ENCODE measurements at places on chromosomes 13 and 19.
A peak's percentile ranks its signal among the peaks of the same experiment; 100 is the strongest.

- DNase-seq, result no peak
Observed at GRCh38 chr19:40705362-40705651, 11.4 kb downstream of the COQ8B start.

GRCh38 chr13:67493835-67494234 lies 263.7 kb upstream of the PCDH9 start:
- no peak for DNase-seq

DNA sequence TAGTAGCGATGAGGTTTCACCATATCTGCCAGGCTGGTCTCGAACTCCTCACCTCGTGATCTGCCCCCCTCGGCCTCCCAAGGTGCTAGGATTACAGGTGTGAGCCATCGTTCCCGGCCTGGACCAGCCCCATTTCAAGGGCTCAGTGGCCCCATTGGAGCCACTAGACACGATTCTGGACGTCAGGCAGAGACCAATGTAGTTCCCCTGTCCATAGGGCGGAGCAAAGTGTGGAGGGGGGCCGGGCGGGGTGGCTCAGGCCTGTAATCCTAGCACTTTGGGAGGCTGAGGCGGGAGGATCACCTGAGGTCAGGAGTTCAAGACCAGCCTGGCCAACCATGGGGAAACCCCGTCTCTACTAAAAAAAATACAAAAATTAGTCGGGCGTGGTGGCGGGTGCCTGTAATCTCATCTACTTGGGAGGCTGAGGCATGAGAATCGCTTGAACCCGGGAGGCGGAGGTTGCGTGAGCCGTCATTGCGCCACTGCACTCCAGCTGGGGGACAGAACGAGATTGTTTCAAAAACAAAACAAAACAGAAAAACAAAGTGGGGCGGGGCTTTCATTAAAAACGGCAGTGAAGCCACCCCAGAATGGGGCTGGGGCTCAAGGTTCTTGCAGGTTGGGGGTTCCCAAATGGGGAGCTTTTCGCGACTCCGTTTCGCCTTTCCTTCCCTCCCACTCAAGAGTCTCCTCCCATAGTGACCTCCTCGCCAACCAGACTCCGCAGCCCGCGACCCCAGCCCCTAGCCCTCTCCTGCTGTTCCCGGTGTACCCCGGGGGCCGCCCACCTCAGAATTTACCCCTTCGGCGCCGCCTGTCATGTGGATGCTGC lies 758 bp upstream of the TECR start:
- no peak for DNase-seq

- DNase-seq, result no peak
Observed at GRCh38 chr19:18645035-18645511, 8.2 kb downstream of the KLHL26 start.

- no peak for DNase-seq
Observed at GRCh38 chr13:29136341-29136740, 316.2 kb downstream of the MTUS2 start.

DNA sequence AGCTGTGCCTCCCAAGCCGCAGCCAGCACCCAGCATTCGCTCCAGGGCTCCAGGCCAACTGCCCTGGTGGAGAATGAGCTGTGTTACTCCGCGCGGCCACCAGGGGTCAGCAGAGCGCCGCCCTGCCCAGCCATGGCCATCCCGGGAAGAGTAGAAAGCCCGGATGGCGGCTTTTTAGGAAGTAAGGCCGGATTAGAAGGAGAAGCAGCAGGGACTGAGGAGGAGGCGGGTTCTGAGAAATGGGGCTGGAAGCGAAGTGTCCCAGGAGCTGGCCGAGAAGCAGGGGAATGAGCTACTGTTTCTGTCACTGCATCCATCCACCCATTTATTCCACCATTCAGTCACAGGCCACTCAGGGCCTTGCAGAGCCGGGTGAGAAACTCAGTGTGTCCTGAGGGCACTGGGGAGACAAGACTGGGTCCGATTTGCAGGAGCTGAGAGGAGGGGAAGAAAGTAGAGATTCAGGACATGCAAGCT lies 6.6 kb upstream of the NPAS1 start:
- DNase-seq, result peak; percentile 89

DNA sequence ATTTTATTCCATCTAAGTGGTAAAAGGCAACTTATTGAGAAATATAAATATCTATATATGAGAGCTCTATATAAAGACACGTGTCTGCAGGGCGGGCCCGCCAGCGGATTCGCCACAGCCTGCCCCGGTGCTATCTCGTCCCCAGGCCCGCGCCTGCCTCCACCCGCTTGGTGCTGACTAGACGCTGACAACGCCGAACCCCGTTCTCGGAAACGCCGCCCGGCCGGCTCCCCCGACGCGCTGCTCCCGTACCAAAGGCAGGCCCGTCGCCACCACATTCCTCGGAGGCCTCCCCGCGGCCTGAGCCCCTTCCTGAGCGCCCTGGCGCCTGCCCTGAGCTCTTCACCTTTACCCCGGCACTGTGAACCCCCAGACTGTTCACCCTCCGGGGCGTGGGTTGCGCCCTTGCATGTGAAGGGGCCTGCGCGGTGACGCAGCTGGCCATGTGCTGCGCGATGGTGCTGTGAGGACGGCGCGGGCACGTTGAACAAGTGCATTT lies 6.0 kb downstream of the PLEKHJ1 start:
- no peak for DNase-seq

DNA sequence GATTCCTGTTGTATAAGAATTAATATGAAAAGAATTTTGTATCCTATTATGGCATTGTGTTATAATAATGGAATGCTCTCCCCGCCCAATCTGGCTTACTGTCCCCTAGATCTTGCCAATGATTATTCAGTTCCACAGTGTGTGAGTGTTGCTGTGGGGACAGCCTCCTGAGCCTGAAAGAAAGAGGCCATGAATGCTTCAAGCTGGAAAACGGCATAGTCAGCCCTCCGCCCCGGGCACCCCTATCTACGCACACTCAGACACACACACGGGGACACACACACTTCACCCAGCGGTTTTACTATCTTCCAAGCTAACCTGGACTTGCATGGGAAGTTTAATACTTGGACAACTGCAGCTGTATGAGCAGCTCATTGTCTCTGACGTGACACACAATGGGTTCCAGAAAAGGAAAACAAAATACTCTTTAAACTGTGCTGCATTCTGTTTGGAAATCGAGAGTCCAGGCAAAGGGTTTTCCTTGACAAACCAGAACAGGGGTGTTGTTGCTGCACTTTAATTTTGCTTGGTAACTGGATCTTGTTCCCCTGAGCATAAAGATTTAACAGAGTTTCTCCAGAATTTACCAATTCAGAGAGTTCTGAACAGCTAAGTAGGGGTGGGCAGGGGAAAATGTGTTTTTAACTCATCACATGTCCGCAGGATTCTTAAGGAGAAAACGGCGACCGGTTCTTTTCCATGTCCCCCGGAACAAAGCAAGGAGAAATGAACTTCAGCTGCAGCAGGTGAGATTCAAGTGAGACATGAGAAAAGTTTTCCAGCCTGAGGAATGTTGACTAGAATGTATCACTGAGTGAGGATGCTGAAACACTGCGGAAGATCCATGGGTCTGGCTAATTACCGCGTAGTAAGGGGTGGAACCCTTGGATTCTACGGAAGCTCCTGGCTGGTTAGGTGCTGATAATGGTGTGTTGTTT lies 472.9 kb downstream of the FOXO1 start:
- no peak for DNase-seq

- DNase-seq, result no peak
Observed at GRCh38 chr13:47100214-47100853, 203.5 kb upstream of the HTR2A start.

- no peak for DNase-seq
Observed at GRCh38 chr13:44938854-44939253, 50.4 kb downstream of the NUFIP1 start.

GRCh38 chr19:42291435-42291810 lies 10.5 kb upstream of the PRR19 start:
- DNase-seq, result no peak

DNA sequence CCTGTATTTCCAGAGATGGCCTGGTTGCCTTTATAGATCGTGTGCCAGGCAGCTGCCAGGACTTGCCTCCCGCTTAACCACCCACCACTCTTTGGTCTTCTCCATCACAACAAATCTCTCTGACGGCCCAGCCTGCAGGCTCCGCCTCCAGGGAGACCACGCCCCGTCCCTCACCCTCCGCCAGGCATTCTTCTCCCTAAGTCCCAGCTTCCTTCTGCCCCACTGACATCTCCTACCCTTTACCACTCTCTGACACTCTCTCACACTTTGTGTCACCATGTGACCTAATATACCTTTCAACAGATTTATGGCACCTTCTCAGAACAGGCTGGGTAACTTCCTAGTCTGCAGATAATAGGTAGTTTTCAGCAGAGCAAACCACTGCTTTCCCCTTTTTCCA lies 95.1 kb downstream of the CAB39L start:
- DNase-seq, result no peak

DNA sequence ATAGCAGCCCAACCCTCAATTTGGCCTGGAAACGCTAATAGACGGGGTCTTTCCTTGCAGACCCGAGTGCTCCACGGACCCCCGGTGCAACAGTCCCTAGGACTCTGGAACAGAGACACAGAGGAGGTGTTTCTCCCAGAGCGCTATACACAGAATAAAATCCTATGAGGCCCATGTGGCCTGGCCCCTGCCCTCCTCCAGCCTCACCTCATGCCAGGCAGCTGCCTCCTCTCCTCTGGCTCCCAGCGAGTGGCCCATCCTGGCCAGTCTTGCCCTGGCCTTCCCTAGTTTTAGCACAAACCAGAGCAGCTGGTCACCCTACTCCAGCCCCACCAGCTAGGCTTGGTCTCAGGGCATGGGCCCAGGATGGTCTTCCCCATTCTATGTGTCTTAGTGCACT lies 20.3 kb downstream of the POP4 start:
- no peak for DNase-seq

- DNase-seq, result peak; percentile 79
Observed at GRCh38 chr19:40549007-40549708, 27.5 kb upstream of the SHKBP1 start.

DNA sequence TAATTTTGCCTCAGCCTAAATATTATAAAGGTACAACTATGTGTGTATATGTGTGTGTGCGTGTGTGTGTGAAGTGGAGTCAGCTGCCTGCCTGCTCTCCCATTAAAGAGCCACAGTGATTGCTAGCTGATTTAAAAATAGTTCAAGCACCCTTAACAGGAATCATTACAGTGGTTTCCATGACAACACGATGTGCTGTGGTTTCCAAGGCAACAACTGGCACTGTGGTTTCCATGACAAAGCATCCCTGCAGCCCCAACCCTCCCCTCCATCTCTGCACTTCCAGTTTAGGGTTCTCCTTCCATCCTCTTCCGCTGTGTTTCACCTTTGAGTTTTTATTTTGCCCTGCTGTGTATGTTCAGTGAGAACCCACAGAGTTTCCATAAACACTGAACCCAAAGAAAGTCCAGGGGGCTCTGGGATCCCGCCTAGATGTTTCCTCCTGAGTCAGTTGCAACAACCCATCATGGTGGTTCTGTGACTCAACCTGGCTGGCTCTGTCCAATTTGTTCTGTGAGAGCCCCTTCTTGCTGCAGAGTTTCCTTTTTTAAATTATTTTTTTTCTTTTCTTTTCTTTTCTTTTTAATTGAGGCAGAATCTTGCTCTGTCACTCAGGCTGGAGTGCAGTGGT lies 7.1 kb upstream of the PNMA8A start:
- DNase-seq, result peak; percentile 66

GRCh38 chr19:4115818-4116385 lies 8.0 kb downstream of the MAP2K2 start:
- no peak for DNase-seq

DNA sequence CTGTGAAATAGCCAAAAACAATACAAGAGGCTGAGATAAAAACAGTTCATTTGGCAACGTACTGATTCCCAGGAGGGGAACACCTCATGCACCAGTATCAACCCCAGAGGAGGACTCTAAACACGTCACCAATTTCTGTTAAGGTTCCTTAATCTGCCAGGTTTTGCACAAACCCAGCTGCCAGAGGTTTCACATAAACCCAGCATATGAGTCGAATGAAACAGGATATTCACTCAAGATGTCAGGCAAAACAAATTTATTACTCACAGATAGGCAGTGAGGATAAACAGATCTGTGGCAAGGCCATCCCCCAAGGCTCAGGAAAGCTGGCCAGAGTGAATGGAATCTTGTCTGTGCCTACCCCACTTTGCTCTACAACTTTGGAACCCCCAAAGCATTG lies 210.9 kb downstream of the GPC5 start:
- no peak for DNase-seq

DNA sequence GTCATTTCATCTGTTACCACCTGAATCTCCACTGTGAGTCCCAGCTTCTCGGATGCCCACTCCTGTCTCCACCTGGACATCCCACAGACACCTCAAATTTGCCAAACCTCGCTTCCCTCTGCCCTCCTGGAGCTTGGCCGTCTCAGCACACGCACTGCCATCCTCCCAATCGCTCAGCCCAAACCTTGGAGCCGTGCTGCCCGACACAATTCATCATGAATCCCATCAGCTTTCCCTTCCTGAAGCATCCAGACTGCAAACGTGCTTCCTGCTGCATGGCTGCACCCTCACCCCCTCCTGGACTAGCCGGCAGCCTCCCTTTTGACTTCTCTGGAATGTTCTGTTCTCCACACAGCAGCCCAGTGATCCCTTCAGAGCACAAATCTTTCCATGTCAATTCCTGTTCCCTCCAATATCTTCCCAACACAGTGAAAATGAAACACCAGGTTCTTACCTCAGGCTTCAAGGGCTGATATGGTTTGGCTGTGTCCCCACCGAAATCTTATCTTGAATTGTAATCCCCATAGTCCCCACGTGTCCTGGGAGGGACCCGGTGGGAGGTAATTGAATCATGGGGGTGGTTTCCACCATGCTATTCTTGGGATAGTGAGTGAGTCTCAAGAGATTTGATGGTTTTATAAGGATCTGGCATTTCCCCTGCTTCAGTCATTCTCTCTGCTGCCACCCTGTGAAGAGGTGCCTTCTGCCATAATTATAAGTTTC lies 1.1 kb upstream of the PROZ start:
- DNase-seq, result no peak

- DNase-seq, result no peak
Observed at GRCh38 chr19:49744946-49745381, 18.1 kb downstream of the TSKS start.

DNA sequence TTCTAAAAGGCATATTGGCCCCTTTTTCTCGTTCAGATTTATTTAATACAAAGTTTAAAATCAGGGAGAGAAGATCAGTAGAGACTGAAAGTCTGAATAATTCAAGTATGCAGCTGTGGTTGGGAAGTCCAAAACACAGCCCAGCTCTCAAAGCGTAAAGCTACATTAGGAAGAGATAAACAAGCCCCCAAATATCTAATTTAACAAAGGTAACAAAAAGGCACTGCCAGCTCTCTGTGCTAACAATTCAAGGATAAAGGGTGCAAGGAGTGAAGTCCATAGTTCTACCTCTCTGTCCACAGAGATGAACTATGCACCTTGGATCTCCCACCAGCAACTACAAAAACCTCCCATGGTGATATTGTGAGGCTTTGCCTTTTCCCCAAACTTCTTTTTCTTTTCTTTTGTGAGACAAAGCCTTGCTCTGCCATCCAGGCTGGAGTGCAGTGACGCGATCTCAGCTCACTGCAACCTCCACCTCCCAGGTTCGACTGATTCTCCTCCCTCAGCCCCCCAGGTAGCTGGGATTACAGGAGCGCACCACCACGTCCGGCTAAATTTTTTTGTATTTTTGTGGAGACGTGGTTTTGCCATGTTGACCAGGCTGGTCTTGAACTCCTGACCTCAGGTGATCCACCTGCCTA lies 104.4 kb downstream of the LHFPL6 start:
- DNase-seq, result no peak

- DNase-seq, result no peak
Observed at GRCh38 chr13:48155848-48156247, 60.9 kb upstream of the MED4 start.

All from retina (tissue), 1 donor.